Kidney (tissue), 22 donors: ENCODE measurements at places on chromosomes 7 and 10.

DNA sequence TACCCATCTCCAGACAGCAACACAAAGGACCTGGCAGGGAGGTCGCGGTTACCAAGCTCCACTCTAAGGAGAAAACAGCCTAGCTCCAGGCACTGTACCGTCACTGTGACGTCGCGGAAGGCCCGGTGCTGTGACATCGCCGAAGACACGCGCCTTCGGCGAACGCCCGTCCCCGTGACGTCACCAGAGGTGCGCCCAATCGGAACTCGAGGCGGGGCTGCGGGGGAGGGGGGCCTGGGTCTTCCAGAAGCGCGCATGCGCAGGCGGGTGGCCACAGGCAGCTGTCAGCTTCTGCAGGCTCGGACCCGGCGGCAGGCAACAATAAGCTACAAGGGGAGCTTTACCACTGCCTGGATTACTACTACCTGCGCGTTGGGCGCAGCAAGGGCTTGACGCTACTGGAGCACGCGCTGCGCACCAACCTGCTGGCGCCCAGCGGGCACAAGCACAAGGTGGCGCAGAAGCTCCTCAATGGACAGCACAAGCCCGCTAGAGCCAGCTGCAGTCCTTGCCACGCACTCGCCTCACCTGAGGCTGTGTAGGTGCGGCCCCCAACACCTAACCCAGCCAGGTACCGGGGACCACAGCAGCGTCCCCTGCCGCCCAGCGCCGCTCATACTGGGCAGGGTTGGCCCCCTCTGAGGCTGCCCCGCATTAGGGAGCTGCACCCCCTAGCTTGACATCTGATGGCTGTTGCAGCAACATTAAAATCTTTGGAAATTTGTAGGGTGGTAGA lies 208.4 kb downstream of the TPST1 start:
- DNase-seq = peak; percentile 97

GRCh38 chr7:155374276-155375252 lies 76.9 kb downstream of the INSIG1 start:
- no peak for DNase-seq

GRCh38 chr10:63977329-63977923 lies 456.2 kb downstream of the REEP3 start:
- DNase-seq = no peak

DNA sequence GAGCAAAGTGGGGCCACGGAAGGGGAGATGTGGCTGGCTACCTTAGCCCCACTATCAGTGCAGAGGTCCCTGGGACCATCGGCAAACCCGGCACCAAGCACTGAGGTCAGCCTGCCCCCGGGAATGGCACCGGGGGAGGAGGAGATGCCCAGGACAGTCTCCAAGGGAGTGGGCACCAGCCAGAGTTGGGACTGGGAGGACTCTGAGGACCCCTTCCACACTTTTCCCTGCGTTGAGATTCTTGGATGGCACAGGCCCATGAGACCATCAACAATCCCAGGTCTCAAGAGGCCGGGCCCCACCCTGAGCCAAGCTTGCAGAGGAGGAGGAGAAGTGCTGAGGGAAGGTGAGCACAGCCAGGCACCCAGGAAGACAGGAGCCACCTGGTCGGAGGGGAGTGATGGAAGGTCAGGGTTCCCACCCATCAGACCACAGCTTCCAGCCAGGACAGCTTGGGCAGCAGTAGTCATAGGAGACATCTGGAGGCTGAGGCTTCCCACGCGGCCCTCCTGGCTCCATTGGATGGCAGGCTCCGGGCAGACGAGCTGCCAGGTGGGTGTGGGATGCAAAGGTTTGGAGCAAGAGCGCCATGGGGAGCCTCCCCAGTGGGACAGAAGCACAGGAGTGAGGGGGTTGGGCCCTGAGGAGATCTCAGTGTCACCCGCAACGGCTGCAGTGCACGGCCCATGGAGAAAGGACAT lies 2.6 kb upstream of the OPN4 start:
- no peak for DNase-seq

GRCh38 chr7:106871793-106872571 lies 6.9 kb downstream of the PIK3CG start:
- DNase-seq = no peak

DNA sequence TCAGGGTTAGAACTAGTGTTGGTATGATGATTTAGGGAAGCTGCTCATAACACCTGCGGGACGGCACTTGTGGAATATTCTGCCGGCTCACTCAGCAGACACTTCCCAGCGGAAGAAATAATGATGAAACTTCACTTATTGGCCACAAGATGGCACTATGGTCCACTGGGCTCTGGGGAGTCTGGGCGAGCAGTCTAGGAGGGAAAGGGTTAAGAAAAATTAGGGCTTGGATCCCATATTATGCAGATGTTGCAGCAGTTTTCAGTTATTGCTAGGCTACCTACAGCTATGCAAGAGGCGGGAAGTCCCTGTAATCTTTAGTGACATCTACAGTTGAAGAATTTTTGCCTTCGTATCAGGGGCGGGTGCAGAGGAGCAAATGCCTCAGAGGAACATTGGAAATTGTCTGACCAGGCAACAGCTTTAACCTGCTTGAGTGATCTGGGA lies 238.7 kb upstream of the PRSS58 start:
- no peak for DNase-seq
